ENCODE measurements at places on chromosomes 4 and X.

DNA sequence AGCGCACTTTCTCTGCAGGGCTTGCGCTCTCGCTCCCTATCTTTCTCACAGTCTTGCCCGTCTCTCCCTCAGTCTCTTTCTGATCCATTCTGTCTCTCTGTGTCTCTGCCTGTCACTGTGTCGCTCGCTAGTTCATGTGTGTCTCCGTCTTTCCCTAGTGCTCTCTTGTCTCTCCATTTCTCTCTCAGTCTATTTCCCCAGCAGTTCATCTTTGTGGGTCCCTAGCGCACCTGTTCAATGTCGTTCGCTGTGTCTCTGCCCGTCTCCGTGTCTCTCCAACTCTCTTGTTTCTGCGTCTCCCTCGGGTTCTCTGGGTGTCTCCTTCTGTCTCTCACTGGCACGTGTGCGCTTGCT lies 1.5 kb downstream of the GPR101 start:
- DNase-seq: no peak

- no peak for DNase-seq
These were observed 195.9 kb upstream of the LDB2 start for GRCh38 chr4:17094159-17094875.

- no peak for DNase-seq
These were observed 106.2 kb upstream of the AFAP1 start for GRCh38 chr4:8045909-8046308.

GRCh38 chrX:40171513-40172400 lies 74.0 kb upstream of the BCOR start:
- no peak for DNase-seq

DNA sequence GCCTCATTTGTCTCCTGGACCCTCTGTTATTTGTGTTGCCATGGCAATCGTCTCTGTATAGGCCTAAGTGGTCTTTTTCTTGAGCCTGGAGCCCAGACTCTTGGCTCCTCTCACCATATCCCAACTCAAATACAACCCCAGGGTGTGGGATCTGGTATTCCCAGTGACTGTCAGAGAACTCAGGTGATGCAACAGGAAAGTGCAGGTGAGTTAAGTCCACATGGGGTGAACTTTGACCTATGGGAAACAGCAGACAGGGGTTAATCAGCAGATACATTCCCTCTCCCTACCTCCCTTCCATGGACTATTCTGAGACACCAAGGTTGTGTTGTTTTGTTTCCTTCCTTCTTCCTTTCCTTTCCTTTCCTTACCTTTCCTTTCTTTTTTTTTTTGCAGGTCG lies 130.9 kb upstream of the RPS6KA3 start:
- DNase-seq: no peak

- no peak for DNase-seq
These were observed 3.1 kb downstream of the ZNF827 start for GRCh38 chr4:145935253-145936141.

- no peak for DNase-seq
These were observed 27.8 kb downstream of the DIPK2B start for GRCh38 chrX:45172890-45173289.

GRCh38 chrX:25596921-25597320 lies 541.2 kb upstream of the MAGEB18 start:
- no peak for DNase-seq

GRCh38 chr4:151887816-151888180 lies 127.0 kb upstream of the GATB start:
- DNase-seq: no peak

DNA sequence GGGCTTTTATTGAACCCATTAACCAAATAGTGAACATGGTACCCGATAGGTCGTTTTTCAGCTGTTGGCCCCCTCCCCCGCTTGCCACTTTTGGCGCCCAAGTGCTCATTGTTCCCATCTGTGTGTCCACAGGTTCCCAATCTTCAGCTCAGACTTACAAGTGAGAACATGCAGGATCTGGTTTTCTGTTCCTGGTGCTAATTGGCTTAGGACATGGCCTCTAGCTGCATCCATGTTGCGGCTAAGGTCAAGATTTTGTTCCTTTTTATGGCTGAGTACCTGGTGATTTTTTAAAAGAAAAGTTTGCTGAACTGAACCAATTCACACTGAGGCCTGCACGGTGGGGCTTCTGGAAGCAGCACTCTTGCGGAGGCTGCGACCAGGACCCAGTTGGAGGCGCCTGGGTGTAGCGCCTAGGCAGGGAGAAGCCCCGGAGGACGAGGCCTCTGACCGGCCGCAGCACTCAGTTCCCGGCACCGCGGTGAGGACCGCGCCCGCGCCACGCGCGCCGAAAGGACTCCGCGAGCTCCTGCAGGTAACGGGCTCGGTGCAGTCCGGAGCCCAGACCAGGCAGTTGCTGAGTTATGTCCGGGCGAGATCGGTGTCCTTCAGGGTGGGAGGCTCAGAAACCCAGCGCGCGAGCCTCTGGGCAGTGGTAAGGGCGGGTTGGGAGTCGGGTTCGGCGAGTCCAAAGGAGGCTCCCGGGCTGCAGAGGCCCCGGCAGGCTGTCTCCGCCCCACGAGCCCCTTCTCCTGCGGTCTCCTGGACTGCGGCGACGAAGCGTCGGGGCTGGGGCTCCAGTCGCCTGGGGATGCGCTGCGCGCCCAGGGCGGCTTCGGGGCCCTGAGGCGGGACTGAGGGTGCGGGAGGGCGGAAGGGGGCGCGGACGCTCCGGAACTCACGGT lies 15.8 kb upstream of the SLC25A4 start:
- DNase-seq: no peak

DNA sequence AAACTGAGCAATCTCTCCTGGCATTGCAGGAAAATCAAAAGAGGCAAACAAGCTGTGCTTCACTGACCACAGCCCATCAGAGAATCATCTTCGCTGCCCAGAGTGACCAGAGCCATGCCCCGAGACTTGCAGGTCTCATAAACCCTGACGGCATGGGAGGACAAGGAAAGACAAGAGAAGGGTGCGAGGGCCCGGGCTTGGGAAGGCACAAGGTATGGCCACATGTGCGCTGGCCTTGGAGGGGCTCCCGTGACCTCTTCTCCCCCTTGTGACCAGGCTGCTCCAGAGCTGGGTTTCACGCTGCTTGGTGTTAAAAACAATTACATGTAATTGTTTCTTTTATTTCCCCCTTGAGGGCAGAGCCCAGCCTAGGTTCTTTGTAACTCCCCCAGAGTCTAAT lies 20.8 kb downstream of the DCTD start:
- DNase-seq: no peak

DNA sequence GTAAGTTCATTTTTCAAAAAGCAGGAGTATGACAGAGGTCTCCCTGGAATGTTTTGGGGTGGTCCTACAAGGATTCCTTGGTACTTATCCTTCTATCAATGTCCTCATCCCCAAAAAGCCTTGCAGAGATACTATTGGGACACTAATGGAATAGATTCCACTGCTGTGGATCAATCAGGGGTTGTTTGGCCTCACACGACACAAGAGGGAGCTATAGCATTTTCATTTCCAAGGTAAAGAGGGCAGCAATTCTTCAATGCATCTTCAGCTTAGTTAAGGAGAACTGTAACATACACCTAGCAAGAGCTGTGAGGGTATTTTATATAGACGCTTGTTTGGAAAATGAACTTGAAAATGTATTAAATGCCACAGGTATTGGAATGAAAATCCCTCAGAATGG lies 50.9 kb downstream of the USP26 start:
- DNase-seq: no peak

GRCh38 chr4:173522160-173522950 lies 7.7 kb downstream of the HAND2 start:
- no peak for DNase-seq

- DNase-seq: no peak
These were observed 180.6 kb upstream of the MAP3K15 start for GRCh38 chrX:19695884-19696283.

DNA sequence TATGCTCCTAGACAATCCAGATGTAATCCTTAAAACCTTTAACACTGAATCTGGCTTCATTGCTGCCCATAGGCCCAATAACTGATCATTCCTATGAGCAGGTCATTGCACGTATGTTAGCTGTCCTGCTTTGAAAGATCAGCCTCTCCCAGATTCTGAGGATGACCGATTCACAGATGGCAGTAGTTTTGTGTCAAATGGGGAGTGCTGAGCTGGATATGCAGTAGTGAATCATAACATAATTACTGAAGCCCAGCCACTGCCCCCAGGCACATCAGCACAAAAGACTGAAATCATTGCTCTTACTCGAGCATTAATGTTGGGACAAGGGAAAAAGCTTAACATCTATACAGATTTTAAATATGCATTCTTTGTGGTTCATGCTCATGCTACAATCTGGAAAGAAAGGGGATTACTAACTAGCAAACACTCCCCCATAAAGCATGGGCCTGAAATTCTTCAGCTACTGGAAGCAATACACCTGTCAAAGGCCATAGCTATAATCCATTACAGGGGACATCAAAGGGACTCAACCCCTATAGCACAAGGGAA lies 16.4 kb upstream of the ZNF280C start:
- DNase-seq: no peak

DNA sequence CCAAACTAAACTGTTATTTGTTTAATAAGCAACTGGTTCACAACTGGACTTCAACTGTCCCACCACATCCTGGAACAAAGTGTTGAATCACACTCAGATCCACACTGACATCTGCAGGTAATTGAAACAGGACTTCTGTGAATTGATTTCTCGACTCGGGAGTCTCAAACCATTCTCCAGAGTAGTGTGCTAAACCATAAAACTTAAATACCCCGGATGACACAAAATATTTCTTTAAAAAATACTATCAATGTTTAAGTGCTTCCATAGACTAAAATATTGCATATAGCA lies 95.4 kb upstream of the PLAC1 start:
- DNase-seq: no peak

- DNase-seq: no peak
These were observed 23.4 kb downstream of the SEPTIN6 start for GRCh38 chrX:119669424-119670037.

DNA sequence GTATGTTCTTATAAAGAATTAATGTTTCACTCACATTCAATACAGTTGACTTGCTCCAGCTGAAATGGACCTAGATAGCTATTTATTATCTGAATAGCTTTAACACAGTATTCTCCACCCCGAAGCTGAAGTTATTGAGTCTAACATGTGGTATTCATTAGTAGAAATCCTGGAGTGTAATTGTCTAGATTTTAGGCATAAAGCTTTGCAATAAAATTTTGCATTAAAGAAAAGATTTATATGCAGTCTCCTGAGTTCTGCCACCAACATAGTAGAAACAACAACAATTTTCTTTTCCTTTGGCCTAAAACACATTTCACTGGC lies 90.2 kb upstream of the DCLK2 start:
- DNase-seq: no peak

DNA sequence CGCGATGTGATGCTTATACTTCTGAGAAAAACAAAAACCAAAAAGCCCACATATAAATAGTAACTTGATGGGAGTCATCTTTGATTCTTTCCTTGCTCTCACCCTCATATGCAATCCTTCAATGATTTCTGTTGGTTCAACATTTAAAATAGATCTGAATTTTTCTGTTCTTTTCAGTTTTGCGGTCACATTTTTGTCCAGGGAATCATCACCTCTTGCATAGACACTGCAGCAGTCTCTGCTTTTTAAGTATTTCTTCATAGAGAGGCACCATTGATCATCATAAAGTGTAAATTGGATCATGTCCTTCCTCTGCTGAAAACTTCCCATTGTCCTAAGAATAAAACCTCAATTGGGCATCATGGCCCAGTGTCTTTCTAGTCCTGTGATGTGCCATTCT lies 81.1 kb upstream of the SLC4A4 start:
- DNase-seq: no peak

- no peak for DNase-seq
These were observed 7.7 kb upstream of the ZNF81 start for GRCh38 chrX:47828984-47829383.

- DNase-seq: no peak
These were observed 3.5 kb downstream of the SPINK2 start for GRCh38 chr4:56817840-56818491.

- no peak for DNase-seq
These were observed 24.3 kb downstream of the SEL1L3 start for GRCh38 chr4:25838526-25838925.

GRCh38 chrX:44400588-44400987 lies 57.1 kb upstream of the EFHC2 start:
- DNase-seq: peak; percentile 1

- no peak for DNase-seq
These were observed 153.7 kb upstream of the GYPA start for GRCh38 chr4:144294211-144294610.

GRCh38 chrX:147739196-147739595 lies 172.5 kb upstream of the FMR1 start:
- DNase-seq: no peak

DNA sequence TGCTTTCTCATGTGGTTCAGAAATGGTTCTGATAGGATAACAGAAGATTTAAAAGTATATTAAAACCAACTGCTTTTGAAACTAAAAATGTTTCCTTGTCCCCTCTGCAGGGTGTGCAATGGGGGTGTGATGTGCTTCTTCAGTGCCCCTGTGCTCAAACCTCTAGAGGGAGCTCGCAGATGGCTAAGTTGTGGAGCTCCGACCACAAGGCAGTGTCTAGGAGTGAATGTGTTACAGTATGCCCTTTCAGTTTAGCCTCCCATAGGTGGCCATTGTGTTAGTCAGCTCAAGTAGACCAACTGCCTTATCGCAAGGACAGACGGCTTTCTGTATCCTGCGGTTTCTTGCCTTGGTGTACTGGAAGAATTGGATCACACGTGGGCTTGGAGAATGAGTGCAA lies 130.5 kb downstream of the TENT5D start:
- DNase-seq: no peak

DNA sequence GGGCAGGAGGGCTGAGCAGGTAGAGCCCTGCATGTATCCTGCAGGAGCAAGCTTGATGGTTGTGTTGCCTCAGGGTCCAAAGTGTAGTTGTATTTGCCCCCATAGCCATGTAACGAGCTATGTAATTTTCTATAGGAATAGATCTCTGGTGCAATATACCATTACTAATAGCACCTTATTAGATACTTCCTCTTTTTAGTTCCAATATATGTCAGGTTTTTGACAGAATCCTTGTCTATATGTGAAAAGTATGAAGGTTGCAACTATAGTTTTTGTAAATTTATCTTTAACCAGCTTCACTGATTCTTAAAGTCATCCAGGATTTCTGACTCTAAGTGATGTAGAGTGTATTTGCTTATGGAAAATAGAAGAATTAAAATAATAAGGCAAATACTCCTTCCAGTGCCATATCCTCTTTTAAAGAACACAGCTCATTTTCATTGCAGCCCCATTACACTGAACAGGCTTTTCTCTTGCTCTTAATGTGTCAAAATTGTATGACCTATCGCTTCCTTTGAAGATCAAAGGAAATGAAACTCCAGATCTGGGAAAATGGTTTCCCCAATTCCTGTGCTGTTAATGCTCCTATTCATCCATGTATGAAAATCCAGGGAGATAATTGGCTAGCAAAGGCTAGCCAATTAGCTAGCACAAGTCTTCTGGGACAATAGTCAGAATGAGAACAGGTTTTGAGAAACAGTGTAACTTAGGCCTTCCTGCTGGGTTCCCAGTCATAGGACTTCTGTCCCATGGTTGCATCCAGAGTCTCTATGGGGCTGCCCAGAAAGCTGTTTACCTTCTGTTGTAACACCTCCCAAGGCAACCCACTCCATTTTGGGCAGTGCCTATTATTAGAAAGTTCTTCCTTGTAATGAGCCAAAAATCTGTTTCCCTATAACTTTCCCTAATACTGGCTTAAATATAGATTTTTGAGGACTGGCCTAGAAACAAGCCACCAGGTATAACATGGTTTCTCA lies 90.6 kb downstream of the TSPAN7 start:
- DNase-seq: no peak

GRCh38 chrX:72312311-72312940 lies 6.7 kb upstream of the CITED1 start:
- no peak for DNase-seq

Data from stimulated activated CD4-positive, alpha-beta T cell treated with anti-CD3 and anti-CD28 coated beads, Interleukin-1b, Interleukin-23, amount 100 ng/mL, for 24 hours (primary cell).